Muscle of leg (tissue), 16 donors: ENCODE measurements at places on chromosomes 2 and 18. TPM values are rescaled to one million over a fixed set of nuclear protein-coding genes. Genes with fewer than 3 reads are reported as not detected.

DNA sequence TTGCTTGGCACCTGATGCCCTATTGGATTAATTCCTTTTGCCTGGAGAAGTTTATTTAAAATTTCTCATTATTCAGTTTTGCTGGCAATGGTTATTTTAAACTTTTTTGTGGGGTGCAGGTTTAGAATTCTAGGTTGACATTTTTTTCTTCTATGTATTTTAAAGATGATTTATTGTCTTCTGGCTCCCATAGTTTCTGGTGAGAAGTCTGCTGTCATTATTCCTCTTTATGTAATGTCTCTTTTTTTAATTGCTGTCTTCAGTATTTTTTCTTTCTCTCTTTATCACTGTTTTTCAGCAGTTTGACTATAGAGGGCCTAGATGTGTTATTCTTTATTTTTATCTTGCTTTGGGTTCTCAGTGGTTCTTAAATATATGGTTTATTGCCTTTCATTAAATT lies 182.2 kb upstream of the STON1 start:
- no peak for DNase-seq
- no peak overlapping the region for H3K27ac ChIP-seq
- peaks cover 18% of the 10 kb centered on the region for H3K36me3 ChIP-seq
- H3K4me1 ChIP-seq = no peaks in the 10 kb centered on the region

DNA sequence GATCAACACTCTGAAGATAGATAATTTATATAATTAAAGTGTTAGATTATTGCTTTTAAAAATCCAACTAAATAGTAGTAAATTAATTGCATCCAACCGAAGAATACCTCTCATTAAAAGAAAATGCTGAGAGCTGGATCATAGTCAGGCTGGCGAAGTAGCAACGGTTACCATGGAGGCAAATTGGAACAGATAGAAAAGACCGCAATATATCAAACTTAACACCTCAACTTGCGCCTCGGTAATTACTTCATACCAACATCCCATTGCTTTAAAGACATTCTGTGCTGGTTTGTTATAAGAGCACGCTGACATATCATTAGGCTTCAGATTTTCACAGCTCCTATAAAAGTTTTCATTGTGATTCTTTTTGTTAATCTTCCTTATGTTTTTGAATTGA lies 183.8 kb upstream of the ZC3H15 start:
- H3K4me3 ChIP-seq = no peak overlapping the region
- no peaks in the 10 kb centered on the region for H3K36me3 ChIP-seq
- no peak overlapping the region for H3K27ac ChIP-seq
- no peak for DNase-seq
- no peaks in the 10 kb centered on the region for H3K4me1 ChIP-seq

GRCh38 chr2:138395565-138396306 lies 105.8 kb upstream of the SPOPL start:
- no peaks in the 10 kb centered on the region for H3K36me3 ChIP-seq
- H3K27ac ChIP-seq = no peak overlapping the region
- H3K4me3 ChIP-seq = no peak overlapping the region
- no peaks in the 10 kb centered on the region for H3K4me1 ChIP-seq

- no peaks in the 10 kb centered on the region for H3K27me3 ChIP-seq
- peaks cover 54% of the 10 kb centered on the region for H3K36me3 ChIP-seq
- no peak for DNase-seq
- no peak overlapping the region for H3K27ac ChIP-seq
- H3K4me1 ChIP-seq = peaks cover 7% of the 10 kb centered on the region
These were observed 10.0 kb upstream of the D2HGDH start for GRCh38 chr2:241724259-241724974.

- no peaks in the 10 kb centered on the region for H3K36me3 ChIP-seq
- H3K27ac ChIP-seq = no peak overlapping the region
- H3K27me3 ChIP-seq = no peaks in the 10 kb centered on the region
- DNase-seq = no peak
These were observed 83.6 kb downstream of the LBH start for GRCh38 chr2:30314981-30315380.

DNA sequence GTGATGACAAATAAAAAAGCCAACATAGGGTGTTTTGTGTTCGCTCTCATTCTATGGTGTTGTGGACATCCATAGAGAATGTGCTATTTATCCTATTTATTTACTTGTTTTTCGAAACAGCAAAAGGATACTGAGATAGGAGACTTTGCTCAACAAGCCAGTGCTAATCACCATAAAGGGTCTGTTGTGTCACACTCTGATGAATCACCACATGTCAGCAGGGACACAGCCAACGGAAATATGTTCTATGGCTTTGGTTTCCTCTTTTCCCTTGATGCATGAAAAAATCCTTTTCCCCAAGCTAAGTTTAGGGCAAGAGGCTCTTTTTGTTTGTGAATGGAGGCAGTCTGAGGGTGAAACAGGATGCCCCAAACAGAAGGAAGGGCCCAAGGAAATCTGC lies 154.3 kb downstream of the RNF152 start:
- no peaks in the 10 kb centered on the region for H3K36me3 ChIP-seq
- peaks cover 12% of the 10 kb centered on the region for H3K4me1 ChIP-seq
- no peak overlapping the region for H3K27ac ChIP-seq
- no peak overlapping the region for H3K4me3 ChIP-seq
- DNase-seq = peak; percentile 22

DNA sequence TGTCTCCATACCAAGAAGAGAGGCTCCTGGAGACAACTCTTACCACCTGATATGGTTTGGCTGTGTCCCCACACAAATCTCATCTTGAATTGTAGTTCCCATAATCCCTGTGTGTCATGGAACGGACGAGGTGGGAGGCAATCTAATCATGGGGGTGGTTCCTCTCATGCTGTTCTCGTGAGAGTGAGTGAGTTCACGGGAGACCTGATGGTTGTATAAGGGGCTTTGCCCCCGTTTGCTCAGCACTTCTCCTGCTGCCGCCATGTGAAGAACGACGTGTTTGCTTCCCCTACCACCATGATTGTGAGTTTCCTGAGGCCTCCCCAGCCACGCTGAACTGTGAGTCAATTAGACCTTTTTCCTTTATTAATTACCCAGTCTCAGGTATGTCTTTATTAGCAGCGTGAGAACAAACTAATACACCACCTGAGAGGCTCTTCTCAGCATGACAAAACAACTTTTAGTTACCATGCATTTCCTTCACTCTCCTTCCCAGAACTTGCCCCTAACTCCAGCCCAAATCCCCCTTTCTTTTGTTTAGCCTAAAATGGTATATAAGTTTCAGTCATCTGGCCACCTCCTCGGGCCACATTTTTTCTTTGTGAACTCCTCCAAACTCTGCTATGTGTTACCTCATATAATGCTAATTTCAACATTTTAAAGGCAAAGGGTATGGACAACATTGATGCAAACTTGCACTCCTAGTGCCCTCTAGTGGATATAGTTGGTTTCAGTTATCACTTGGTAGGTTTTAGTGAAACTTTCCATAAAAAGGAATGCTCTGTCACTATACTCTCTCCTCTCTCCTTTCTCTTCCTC lies 58.6 kb upstream of the SLC25A52 start:
- H3K36me3 ChIP-seq = no peaks in the 10 kb centered on the region
- DNase-seq = peak; percentile 64
- H3K27ac ChIP-seq = no peak overlapping the region
- no peaks in the 10 kb centered on the region for H3K4me1 ChIP-seq
- no peaks in the 10 kb centered on the region for H3K27me3 ChIP-seq

GRCh38 chr18:35143622-35144596 lies 96.9 kb upstream of the ZNF397 start:
- H3K36me3 ChIP-seq = peaks cover 15% of the 10 kb centered on the region
- H3K27me3 ChIP-seq = no peaks in the 10 kb centered on the region
- H3K27ac ChIP-seq = no peak overlapping the region

GRCh38 chr2:24206714-24207113 lies 31.9 kb downstream of the FAM228A start:
- no peaks in the 10 kb centered on the region for H3K27me3 ChIP-seq
- DNase-seq = no peak
- H3K36me3 ChIP-seq = peaks cover 68% of the 10 kb centered on the region
- no peak overlapping the region for H3K27ac ChIP-seq
- H3K4me3 ChIP-seq = no peak overlapping the region
- H3K4me1 ChIP-seq = peaks cover 2% of the 10 kb centered on the region

Gene COX5B
- total RNA-seq = 325 TPM

DNA sequence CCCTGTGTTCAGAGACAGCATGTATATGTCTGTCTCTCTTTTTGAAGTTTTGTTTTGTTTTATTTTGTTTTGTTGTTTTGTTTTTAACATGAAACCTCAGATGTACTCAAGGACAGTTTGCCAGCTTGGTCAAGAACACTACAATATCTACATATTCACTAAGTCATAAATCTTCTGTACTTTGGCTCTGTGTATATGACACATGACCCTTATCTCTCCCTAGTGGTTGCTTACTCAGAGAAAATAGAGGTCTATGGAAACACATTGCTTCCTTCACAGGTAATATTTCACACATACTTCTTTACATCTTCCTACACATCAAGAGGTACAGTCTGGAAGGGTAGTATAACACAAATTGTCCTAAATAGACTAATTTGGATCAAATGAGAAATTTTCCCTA lies 312.6 kb upstream of the VRK2 start:
- H3K27me3 ChIP-seq = no peaks in the 10 kb centered on the region
- H3K4me1 ChIP-seq = no peaks in the 10 kb centered on the region
- no peak for DNase-seq

- DNase-seq = peak; percentile 77
- H3K27ac ChIP-seq = peak within 1 kb of the TSS; percentile 89
- H3K4me3 ChIP-seq = peak within 1 kb of the TSS; percentile 61
These were observed at the start of gene LRRFIP1 for GRCh38 chr2:237627441-237628246. LRRFIP1 (plus strand) TSS chr2:237627587; CDS start chr2:237627645, 58 bp downstream.

DNA sequence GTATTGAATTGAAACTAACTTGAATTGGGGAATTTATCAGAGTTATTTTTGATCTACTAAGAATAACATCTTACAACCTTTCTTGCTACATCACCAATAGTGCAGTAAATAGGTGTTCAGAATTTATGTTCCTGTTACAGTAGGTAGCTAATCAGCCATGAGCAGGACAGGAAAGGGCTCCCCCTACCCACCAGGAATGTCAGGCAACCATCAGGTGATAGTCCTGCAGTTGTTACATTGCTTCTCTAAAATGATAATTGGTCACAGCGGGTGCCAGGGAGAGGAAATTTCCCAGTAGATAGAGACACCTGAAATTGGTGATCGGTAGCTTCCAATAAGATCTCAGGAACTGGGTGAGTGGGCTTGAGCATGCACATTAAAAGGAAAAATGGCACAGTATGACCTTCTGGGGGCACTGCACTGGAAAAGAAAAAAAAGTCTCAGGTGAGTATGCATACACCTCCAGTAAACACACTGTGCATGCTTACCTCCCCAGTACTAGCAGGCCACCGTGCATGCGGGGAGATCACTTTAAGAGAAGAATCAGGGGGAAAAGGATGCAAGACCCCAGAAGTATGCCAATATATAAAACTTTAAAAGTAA lies 1092.0 kb upstream of the LRRTM1 start:
- no peaks in the 10 kb centered on the region for H3K36me3 ChIP-seq
- no peaks in the 10 kb centered on the region for H3K4me1 ChIP-seq
- no peak for DNase-seq
- H3K27ac ChIP-seq = no peak overlapping the region
